ENCODE measurements at places on chromosomes 7 and 10.

GRCh38 chr7:80443325-80443724 is 68.5 kb downstream of the GNAT3 start:
- no peak for DNase-seq

DNA sequence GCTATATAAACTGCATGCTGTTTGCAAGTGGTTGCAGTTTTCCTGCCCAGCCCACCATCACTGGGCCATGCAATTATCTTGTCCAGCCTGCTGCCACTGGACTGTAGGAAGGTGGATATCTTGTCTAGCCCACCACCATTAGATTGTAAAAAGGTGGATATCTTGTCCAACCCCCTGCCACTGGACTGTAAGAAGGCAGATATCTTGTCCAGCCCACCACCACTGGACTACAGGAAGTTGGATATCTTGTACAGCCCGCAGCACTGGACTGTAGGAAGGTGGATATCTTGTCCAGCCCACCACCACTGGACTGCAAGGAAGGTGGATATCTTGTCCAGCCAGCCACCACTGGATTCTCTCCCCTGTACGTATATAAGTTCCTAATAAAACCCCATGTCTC is 69.8 kb downstream of the SKAP2 start:
- DNase-seq, result no peak

DNA sequence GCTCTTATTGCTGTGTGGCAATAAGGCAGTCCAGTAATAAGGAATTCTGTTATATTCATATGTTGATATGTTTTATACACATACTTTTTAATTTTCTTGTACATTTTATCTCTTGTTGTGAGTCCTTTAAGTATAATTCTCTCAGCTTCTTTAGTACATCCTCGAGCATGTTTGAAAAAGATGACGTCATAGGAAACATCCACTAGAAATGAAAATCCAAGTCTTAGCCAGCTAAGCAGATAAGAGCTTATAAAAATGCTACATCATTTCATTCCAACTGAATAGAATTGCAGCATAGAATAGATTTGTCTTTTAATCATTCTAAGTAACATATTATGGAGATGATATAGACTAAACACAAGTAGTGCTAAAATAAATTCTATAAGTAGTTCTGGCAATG is 283.7 kb upstream of the FZD1 start:
- DNase-seq, result no peak

GRCh38 chr10:97336006-97336405 is 1.5 kb upstream of the FRAT2 start:
- DNase-seq, result no peak

- no peak for DNase-seq
Observed at GRCh38 chr10:45471059-45471458, 97.0 kb downstream of the ALOX5 start.
